Kidney (tissue), 22 donors: ENCODE measurements at places on chromosomes 5 and 9.

DNA sequence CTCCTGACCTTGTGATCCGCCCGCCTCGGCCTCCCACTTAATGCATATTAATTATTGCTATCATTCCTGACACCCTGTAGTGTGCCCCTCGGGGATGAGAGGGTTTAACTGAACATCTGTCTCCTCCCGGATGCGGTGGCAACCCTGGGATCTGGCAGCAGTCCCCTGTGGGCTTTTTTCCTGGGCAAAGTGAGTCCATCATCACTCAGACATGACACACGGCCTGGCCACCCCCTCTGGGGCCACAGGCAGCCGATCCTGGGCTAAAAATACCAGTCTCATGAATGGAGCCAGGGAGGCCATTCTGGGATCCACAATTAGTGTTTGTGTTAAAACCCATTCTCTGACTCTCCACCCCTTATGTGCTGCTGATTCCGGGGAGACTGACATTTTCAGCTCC lies 161.2 kb downstream of the RGS3 start:
- no peak for DNase-seq

GRCh38 chr9:78189001-78189400 lies 46.9 kb upstream of the CEP78 start:
- no peak for DNase-seq

DNA sequence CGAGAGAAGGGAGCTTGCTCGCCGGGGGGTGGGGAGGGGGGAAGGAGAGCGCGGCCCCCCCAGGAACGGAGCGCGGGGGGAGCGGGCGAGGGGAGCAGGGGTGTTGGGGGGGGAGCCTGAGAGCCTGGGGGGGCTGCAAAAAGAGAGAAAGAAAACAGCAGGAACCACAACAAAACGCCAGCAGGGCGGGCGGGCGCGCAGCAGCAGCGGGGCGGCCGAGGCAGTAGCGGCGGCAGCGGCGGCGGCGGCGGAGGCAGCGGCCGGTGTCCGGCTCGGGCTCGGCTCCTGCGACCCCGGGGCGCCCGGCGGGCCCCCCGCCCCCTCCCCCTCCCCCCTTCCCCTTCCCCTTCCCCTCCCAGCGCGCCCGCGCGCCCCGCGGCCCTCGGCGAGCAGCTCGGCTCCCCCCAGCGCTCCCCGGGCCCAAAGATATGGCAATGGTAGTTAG lies 1.6 kb downstream of the NR2F1 start:
- DNase-seq, result peak; percentile 74

DNA sequence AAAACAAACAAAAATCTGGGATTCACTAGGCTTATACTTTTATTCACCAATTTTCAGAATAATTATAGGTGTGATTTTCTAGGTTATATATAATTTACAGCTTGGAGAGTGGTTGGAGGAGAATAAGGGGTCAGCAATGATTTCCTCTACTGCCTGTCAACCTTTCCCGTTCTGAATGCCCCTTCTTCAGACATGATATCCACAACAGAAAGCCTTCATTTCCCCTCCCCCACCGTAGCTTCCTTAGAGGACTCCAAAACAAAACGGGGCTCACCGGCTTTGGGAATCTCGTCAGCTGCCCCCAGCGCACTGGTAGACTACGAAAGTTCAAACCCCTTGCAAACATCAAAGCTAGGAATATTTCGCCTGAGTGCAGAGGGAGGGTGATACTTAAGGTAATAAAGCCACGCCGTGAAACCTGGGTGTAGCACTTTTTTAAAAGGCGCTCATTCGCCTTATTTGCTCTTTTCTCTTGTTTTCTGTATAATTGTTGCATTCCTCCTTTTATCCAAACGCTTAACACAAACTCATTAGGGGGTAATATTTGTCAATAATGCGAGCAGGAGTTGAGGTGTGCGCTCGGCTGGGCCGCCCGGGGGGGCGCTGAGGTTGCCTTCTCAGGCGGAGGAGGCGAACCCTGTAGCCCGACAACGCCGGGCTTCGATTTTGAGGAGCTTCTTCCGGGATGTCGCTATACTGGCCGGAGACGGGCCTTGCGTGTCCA lies 2.4 kb downstream of the OTP start:
- DNase-seq, result no peak

DNA sequence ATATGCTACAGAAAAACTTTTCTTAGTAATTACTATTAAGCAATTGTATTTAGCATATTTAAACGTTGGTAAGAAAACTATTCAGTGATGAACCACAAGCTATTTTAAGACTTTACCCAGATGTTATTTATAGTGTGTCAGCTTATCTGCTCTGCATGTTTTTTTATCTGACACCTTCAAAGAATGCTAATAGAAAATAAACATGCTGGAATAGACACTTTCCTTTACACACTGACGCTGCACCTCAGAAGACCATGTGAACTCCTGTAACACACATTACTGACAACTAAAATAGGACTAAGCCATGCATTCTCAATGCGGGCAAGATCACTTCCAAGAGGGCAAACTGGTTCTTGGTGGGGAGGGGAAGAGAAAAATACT lies 38.3 kb downstream of the FNIP1 start:
- DNase-seq, result no peak

- no peak for DNase-seq
These were observed 361.4 kb upstream of the POU5F2 start for GRCh38 chr5:94102849-94103248.

GRCh38 chr9:33234511-33235467 lies 5.2 kb upstream of the SPINK4 start:
- DNase-seq, result no peak

DNA sequence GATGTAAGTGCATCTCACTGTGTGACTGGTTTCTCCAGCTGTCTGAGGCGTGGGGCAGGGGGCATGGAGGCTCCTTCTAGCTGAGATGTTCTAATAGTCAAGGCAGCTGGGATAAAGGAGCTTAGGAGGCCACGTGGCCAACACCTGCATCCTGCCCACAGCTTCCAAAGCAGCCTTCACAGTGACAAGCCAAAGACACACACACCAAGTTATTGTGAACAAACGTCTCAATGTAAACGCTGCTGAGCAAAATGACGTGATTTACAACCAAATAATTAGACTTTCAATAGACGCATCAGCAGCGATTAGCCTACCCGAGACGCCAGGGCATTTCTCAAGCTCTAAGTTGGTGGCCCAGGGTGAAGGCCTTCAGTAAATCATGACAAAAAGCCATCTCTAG lies 23.2 kb upstream of the SLC25A51 start:
- no peak for DNase-seq

- no peak for DNase-seq
These were observed 163.3 kb upstream of the FBN2 start for GRCh38 chr5:128701301-128701700.

GRCh38 chr5:94480486-94480885 lies 137.9 kb downstream of the KIAA0825 start:
- no peak for DNase-seq

- no peak for DNase-seq
These were observed 19.4 kb downstream of the GARNL3 start for GRCh38 chr9:127283917-127284497.

- no peak for DNase-seq
These were observed 10.7 kb upstream of the IRX1 start for GRCh38 chr5:3584724-3585531.

DNA sequence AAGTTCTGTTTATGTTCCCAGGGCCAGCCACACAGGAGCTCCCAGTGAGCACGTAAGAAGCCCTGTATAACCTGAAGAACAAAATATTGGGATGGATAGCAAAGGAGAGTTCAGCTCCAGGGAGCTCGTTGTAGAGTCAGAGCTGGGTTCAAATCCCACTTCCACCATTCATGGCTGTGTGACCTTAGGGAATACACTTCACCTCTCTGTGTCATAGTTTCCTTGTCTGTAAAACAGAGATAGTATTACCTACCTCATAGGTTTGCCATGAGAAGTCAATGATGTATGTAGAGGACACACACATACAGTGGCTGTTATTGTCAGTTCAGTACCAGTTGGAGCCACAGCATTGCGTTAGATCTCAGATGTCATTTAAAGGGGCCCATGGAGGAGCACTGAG lies 67.4 kb downstream of the MACROH2A1 start:
- no peak for DNase-seq

- no peak for DNase-seq
These were observed 194.9 kb downstream of the C9orf152 start for GRCh38 chr9:110013064-110013463.

DNA sequence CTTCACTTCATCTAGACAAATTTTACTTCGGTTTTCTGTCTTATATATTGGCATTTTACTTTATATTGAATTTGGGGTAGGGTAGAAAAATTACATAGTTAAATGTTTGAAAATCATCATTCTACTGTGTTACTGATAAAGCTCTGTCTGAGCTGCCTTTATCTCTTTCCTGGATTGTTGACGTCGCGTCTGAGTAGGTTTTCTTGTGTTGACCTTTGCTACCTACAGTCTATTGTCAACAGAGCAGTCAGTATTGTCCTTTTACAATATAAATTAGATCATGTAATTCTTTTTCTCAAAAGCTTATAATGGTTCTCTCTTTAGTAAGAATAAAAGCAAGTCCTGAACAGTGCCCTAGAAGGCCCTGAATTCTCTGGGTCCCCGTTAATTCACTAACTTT lies 128.2 kb downstream of the HACD4 start:
- DNase-seq, result peak; percentile 2

DNA sequence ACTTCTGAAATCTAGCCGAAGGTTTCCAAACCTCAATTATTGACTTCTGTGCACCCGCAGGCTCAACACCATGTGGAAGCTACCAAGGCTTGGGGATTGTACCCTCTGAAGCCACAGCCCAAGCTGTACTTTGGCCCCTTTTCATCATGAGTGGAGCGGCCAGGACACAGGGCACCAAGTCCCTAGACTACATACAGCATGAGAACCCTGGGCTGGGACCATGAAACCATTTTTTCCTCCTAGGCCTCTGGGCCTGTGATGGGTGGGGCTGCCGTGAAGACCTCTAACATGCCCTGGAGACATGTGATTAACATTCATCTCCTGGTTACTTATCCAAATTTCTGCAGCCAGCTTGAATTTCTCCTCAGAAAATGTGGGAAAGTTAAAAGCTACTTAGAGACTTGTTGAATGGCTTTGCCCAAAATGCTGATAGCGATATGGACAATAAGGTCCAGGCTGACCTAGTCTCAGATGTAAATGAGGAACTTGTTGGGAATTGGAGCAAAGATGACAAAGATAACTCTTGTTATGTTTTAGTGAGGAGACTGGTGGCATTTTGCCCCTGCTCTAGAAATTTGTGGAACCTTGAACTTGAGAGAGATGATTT lies 34.1 kb upstream of the CPLANE1 start:
- no peak for DNase-seq

DNA sequence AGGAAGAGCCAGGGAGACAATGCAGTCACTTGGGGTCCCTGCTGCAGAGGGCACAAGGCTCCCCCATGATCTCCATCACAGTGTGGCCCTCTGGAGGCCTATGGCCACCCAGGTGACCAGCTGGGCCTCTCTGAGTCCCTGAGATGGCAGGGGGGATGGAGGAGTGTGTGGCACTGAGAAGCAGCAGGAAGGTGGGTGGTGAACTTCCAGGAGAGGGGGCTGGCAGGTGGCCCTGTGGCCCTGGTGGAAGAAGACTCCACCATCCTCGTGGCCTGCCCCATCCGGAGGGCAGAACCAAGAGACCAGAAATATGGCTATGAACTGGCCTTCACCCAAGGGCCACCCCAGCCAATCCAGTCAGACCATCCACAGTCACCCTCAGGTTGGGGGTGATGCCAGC lies 31.7 kb upstream of the AFAP1L1 start:
- DNase-seq, result no peak

GRCh38 chr9:2012347-2012746 lies 2.8 kb upstream of the SMARCA2 start:
- DNase-seq, result no peak

DNA sequence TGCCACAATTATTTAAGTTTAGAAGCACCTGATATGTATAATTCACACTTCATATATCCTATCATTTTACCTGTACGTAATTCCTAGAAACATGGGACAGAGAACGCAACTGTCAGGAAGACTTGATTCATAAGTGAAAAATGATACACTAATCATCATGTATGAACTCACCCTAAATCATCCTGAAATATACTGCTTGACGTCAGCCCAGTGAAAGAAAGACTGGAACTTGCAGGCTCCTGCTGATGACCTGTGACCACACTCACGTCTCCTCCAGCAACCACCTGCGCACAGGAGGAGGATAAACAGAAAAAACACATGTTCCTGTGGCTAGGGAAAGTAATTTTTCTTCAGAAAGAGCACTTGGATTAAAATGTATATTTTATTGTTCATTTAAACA lies 169.7 kb downstream of the MPDZ start:
- DNase-seq, result no peak

- peak; percentile 94 for DNase-seq
These were observed 2.2 kb downstream of the ST6GALNAC6 start for GRCh38 chr9:127897193-127897692.

DNA sequence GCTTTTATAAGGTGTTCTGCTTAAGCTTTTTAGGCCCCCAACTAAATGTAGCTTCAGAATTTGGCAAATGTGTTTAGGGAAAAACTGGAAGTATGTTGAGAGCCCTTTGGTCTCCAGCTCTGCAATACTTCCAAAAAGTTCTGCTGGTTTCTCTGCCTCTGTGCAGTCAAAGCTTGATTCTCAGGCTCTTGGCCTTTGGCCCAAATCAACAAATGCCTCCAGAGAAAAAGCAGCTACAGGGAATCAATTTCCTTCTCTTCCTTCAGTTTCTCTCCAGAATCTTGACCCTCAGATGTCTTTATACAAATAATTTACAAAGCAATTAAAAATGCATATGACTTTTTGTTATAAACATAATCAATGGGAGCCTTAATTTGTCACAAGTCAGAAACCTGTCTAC lies 235.7 kb downstream of the COMMD10 start:
- DNase-seq, result peak; percentile 60

DNA sequence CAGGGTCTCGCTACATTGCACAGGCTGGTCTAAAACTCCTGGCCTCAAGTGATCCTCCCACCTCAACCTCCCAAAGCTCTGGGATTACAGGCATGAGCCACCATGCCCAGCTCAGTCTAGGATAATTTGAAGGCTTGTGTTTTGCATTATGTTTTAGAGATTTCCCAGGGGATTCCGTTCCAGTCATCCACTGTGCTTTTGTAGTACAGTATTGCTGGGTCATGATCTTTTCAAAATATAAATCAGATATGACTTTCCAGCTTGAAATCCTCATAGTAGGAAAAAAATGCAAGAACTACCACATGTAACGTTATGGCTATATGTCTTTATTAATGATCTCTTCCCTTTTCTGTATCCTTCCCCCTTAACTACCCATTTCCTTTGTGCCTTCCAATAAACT lies 338.1 kb downstream of the PRELID2 start:
- DNase-seq, result no peak

- no peak for DNase-seq
These were observed 65.7 kb upstream of the RORB start for GRCh38 chr9:74431467-74431866.

DNA sequence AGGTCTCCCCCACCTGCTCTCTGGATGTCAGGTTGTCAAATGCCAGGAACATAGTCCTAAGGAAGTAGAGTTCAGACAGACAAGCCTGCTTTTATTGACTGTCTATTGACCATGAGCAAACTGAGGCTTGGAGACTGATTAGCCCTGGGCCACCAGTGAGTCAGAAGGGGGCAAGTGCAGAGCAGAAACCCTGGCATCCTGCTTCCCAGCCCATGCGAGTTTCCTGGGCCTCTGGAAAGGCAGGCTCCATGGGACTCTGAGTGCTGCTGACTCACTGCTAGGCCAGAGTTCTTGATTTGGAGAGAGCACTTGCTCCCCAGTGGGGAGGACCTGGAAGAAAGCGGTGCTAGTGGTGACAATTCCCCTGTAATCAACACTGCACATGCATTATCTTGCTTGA lies 2.8 kb upstream of the HBEGF start:
- DNase-seq, result no peak
